ENCODE measurements at places on chromosomes 1 and 21. TPM values are rescaled to one million over a fixed set of nuclear protein-coding genes. Genes with fewer than 3 reads are reported as not detected.

Gene TCHH
- total RNA-seq, result 0.03 TPM

Gene FAM76A
- 12.9 TPM for total RNA-seq

Gene CD1E
- not detected for total RNA-seq

Gene URB2
- 8.3 TPM for total RNA-seq

Gene SLC45A3
- total RNA-seq, result 4.3 TPM

Gene OR6N1
- not detected for total RNA-seq

Gene ICOSLG
- 1.5 TPM for total RNA-seq

Gene RPE65
- not detected for total RNA-seq

Gene TDRD5
- not detected for total RNA-seq

Gene FCAMR
- total RNA-seq, result not detected

Gene CA14
- total RNA-seq, result not detected

Gene RCC1
- total RNA-seq, result 47.2 TPM

Data from smooth muscle cell of the pulmonary artery (primary cell).